ENCODE measurements at places on chromosomes 11 and 22.

GRCh38 chr11:72609045-72609444 lies 65.2 kb downstream of the PDE2A start:
- DNase-seq: peak; percentile 33

DNA sequence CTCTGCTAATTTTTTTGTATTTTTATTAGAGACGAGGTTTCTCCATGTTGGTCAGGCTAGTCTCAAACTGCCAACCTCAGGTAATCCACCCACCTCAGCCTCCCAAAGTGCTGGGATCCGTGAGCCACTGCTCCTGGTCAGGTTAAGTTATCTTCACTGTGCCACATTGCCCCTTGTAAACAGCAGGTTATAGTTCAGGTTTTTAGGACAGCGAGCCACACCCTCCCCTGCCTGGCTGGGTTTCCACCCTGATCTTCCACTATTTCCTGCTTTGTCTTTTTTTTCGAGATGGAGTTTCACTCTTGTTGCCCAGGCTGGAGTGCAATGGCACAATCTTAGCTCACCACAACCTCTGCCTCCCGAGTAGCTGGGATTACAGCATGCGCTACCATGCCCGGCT lies 16.1 kb downstream of the ACO2 start:
- DNase-seq: no peak

DNA sequence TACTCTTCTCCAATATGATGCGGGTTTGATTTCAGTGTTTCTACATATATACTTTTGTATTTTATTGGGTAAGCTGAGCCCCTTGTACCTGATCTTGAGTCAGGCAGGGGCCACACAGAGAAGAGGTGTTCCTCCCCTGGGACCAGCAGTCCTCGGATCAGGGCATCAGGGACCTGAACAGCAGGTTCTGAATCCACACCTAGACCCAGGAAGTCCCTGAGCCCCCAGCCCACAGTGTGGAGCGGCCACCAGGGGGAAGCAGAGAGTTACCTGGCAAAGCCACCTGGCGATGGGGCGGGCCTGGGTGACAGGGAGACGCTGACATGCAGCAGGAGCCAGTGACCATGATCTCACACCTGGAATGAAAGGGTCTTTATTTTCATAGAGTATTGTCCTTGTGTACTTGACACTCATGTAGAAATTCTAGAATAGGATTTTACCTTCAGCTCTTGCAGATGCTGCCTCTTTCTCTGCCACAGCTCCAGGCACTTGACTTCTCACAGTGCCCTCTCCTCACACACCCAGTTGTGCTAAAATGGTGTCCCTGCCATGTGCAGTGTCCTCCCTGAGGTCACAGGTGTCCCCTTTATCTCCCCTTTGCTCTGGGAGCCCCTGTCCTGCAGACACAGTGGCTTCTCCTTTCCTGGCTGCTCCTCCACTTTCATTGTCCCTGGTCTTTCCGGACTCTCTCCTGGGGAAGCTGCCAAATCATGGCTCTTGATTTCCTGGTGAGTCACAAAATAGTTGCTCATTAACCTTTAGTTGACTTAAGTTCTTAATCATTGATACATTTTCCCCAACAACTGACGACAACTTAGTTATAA lies 48.5 kb downstream of the GGTLC2 start:
- DNase-seq: peak; percentile 79

GRCh38 chr11:112652786-112653390 lies 308.3 kb upstream of the NCAM1 start:
- DNase-seq: no peak

GRCh38 chr11:116431842-116432241 lies 340.9 kb downstream of the BUD13 start:
- no peak for DNase-seq

Data from CD8-positive, alpha-beta T cell (primary cell).